Suprapubic skin (tissue), 4 donors: ENCODE measurements at places on chromosomes 6 and 20.

DNA sequence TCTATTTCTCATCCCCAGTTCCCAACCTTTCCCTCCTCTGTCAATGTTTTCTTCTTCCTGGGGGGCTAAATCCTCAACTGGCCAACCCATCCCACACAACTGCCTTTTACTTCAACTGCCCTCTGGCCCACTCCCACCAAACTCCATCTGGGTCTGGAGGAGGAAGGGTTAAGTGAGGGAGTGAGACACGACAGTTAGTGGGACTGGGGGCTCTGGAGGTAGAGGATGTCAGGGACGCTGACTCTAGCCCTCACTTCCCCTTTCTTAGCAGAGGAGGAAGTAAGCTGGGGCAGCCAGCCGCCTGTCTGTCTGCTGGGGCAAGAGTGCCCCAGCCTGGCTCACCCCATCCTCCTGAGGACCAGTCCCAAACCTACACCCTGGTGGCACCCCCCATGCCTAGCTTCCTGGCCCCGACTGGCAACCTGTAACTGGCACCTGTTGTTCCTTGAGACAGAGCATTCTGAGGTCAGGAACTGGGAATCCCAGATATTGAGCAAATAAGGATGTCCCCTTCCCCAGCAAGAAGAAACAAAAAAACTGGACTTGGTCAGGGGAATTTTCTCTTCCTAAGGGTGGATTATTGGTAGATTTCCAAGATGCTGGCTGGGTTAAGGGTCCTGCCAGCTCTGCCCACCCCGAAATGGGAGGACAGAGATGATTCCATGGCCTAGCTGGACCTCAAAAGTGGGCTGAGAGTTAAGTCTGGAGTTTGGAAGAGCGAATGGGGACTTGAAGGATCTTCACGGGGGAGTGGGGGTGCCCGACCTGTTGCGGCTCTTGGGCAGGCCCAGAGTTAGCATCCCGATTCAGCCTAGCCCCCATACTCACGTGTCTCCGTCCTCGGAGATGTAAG, 971 bp downstream of the NFKBIE start:
- peak overlapping the region; percentile 62 for H3K4me3 ChIP-seq
- no peaks in the 10 kb centered on the region for H3K27me3 ChIP-seq
- H3K27ac ChIP-seq = peak overlapping the region; percentile 72
- peaks cover 8% of the 10 kb centered on the region for H3K36me3 ChIP-seq
- no peak for DNase-seq

DNA sequence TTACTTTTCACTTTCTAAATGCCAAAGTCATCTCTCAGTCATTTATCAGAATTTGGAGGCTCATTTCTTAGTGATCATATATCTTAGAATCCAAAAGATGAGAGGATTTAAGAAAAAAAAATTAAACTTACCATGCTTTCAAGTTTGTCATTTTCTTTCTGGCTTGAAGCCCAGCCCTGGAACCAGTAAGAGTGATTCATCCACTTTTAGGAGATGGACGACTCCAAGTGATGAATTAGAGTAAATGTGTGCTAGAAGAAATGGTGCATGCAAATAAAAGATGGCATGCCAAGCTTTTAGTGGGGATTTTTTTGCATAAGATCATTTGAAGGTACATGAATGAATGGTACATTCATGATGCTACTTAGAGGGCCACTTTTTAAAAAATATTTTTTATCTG, 20.1 kb downstream of the PLCB1 start:
- no peak for DNase-seq
- H3K27me3 ChIP-seq = no peaks in the 10 kb centered on the region
- no peak overlapping the region for H3K4me3 ChIP-seq
- no peak overlapping the region for H3K27ac ChIP-seq

- no peak overlapping the region for H3K4me3 ChIP-seq
- H3K27me3 ChIP-seq = no peaks in the 10 kb centered on the region
These were observed 729.5 kb downstream of the KIF16B start for GRCh38 chr20:15843777-15844176.

- H3K4me1 ChIP-seq = peaks cover 52% of the 10 kb centered on the region
- H3K27ac ChIP-seq = peak within 1 kb of the TSS; percentile 97
- H3K36me3 ChIP-seq = peaks cover under 1% of the 10 kb centered on the region
- H3K4me3 ChIP-seq = peak within 1 kb of the TSS; percentile 97
- peak; percentile 93 for DNase-seq
These were observed at the start of gene SOD2 for GRCh38 chr6:159693128-159693893. TSS of gene SOD2 (minus strand) at chr6:159693241. CDS start at chr6:159693167, 74 bp downstream.

DNA sequence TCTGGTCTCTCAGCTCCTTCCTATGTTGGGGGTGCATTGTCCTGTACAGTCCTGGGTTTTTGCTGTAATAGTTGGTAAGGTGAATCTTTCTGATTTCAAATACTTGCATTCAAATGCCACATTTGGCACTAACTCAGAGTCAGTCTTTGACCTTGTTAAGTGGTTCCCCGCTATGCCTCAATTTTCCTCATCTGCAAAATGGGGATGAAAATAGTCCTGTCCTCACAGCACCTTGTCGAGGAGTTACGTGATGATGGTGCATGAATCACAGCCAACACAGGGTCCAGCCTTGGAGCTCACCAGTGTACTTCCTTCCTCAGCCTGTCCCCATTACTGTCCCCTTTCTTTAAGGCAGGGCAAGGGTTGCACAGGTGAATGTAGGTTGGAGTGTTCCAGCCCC, 1.1 kb downstream of the WFDC5 start:
- no peak for DNase-seq
- H3K27ac ChIP-seq = peak overlapping the region; percentile 61
- no peaks in the 10 kb centered on the region for H3K27me3 ChIP-seq

DNA sequence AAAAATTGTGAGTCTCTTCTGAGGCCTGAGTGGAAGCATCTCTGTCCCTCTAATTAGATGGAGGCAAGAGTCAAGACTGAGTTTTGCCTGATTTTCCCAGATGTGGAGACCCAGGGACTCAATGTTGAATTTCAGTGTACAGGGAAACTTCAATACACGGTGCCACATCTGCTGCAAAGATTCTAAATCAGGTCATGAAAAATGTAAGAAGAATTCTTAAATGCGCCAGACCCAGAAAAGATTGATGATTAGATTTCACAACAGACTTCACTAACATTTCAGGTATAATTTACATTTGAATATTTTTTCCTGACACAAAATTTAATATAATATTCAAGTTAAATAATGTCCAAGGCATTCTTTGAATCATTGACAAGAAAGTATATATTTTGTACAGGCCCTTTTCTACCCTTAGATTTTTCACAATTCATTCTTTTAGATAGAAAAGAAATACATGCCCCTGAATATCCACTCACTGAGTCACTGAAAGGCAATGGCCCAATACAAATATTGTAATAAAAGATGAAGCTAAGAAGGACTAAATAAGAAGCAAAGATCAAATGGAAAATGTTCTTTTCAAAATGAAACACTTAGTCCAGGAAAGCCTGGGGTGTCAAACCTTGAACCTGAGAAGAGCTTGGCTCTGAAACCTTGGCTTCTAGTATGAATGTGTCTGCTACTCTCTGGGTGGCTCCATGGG, 18.2 kb upstream of the HDGFL1 start:
- H3K36me3 ChIP-seq = no peaks in the 10 kb centered on the region
- no peak for DNase-seq
- no peak overlapping the region for H3K27ac ChIP-seq
- H3K4me3 ChIP-seq = no peak overlapping the region
- H3K4me1 ChIP-seq = no peaks in the 10 kb centered on the region

DNA sequence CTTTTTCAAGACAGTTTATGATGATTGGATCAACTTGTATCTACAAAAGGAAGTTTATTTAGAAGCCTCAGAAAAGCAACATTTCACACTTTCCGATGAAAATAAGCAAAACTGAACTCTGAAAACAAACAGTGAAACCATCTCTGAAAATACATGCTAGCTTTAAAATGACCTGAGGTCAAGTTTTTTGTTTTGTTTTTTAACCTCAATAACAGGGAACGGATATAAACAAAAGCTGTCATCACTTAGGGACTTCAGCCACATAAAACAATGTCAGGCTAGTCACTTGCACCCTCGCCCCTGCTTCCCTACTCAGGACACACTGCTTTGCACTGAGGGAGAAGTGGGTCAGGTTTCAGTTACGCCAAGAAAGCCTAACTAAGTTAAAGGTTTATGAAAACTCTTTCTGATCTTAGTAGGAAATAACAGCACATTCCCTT, 11.6 kb downstream of the BACH2 start:
- peak overlapping the region; percentile 59 for H3K27ac ChIP-seq
- DNase-seq = no peak
- peaks cover 21% of the 10 kb centered on the region for H3K4me1 ChIP-seq
- H3K4me3 ChIP-seq = peak overlapping the region; percentile 29
- no peaks in the 10 kb centered on the region for H3K36me3 ChIP-seq

GRCh38 chr6:134093007-134093573, 40.7 kb upstream of the SLC2A12 start:
- no peak for DNase-seq
- no peaks in the 10 kb centered on the region for H3K4me1 ChIP-seq
- H3K36me3 ChIP-seq = no peaks in the 10 kb centered on the region
- no peak overlapping the region for H3K4me3 ChIP-seq
- H3K27me3 ChIP-seq = no peaks in the 10 kb centered on the region

GRCh38 chr6:158911746-158912480, 88.1 kb downstream of the RSPH3 start:
- H3K4me3 ChIP-seq = no peak overlapping the region
- no peak overlapping the region for H3K27ac ChIP-seq
- peaks cover 21% of the 10 kb centered on the region for H3K4me1 ChIP-seq
- no peak for DNase-seq
- no peaks in the 10 kb centered on the region for H3K27me3 ChIP-seq

DNA sequence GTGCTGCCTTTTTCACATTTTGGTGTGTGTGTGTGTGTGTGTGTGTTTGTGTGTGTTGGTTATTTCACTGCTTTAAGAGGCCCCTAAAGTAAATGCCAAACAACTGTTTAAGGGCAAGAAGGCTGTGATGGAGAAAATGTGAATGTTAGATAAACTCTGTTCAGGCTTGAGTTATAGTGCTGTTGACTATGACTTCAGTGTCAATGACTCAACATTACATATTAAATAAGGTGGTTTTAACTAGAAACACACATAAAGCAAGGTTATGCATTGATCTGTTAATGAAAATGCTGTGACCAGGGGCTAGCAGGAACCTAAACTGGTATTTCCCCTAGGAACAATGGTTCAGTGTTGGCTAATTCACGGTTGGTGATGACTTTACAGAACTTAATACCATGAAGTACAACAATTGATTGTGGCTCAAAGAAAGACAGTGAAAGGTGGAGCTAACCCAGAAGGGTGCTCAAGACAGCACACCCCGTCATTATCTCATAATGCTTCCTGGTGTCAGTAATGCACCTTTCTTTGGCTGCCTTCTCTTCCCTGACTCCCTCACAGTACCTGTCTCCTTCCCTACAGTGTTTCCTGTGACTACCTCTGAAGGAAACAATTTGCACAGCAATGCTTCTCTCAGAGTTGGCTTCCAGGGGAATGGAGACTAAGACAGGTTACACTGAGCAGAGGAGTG, 116.1 kb downstream of the RIN2 start:
- H3K27ac ChIP-seq = no peak overlapping the region
- H3K4me3 ChIP-seq = no peak overlapping the region
- H3K4me1 ChIP-seq = peaks cover 14% of the 10 kb centered on the region
- DNase-seq = no peak
- H3K36me3 ChIP-seq = no peaks in the 10 kb centered on the region

GRCh38 chr6:151509048-151509447, 15.2 kb downstream of the CCDC170 start:
- H3K4me3 ChIP-seq = no peak overlapping the region
- no peak for DNase-seq
- H3K27me3 ChIP-seq = no peaks in the 10 kb centered on the region
- no peaks in the 10 kb centered on the region for H3K36me3 ChIP-seq
- no peak overlapping the region for H3K27ac ChIP-seq

DNA sequence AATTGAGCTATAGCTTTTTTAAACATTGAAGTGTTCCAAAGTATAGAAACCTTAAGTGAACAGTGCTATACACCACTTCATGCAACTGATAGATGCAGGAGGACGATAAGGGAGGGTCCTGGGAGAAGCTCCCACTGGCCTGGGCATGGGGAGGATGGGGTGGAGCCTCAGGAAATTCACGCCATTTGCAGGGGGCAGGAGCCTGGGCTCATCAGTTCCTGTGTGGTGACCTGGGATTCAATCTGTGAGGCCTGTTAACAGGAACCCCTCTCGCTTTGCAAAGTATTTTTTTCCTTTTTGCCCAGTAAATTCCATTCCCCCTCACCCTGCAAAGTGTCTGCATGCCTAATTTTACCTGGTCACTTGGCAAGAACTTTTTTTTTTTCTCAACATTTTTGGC, 11.0 kb upstream of the ASCC3 start:
- no peaks in the 10 kb centered on the region for H3K36me3 ChIP-seq
- no peaks in the 10 kb centered on the region for H3K4me1 ChIP-seq
- no peak overlapping the region for H3K27ac ChIP-seq
- no peaks in the 10 kb centered on the region for H3K27me3 ChIP-seq
- H3K4me3 ChIP-seq = no peak overlapping the region

GRCh38 chr6:17448165-17448564, 54.8 kb downstream of the CAP2 start:
- no peak overlapping the region for H3K4me3 ChIP-seq
- H3K27ac ChIP-seq = no peak overlapping the region
- DNase-seq = no peak
- no peaks in the 10 kb centered on the region for H3K36me3 ChIP-seq
- no peaks in the 10 kb centered on the region for H3K27me3 ChIP-seq

DNA sequence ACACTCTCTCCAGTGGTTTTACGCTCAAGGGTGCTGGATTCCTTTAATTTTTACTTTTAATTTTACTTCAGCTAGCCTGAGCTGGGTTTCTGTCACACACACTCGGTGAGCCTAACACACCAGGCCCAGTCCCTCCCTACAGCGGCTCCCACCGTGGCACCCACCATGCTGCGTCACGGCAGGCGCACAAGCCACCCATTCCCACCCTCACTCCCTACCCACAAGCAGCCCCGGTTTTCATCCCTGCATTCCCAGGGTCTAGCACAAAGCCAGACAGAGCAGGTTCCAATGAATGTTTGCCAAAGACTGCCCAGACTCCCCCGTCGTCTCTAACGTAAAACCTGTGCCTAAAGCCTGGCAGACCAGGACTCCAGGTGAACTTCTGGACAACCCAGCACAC, 50.3 kb downstream of the MYH7B start:
- H3K27ac ChIP-seq = no peak overlapping the region
- H3K27me3 ChIP-seq = no peaks in the 10 kb centered on the region
- DNase-seq = peak; percentile 51
- H3K4me1 ChIP-seq = peaks cover 12% of the 10 kb centered on the region

- no peak overlapping the region for H3K4me3 ChIP-seq
- H3K36me3 ChIP-seq = no peaks in the 10 kb centered on the region
- peaks cover 8% of the 10 kb centered on the region for H3K4me1 ChIP-seq
- H3K27ac ChIP-seq = no peak overlapping the region
- no peak for DNase-seq
These were observed 479.4 kb upstream of the JARID2 start for GRCh38 chr6:14766391-14766994.

DNA sequence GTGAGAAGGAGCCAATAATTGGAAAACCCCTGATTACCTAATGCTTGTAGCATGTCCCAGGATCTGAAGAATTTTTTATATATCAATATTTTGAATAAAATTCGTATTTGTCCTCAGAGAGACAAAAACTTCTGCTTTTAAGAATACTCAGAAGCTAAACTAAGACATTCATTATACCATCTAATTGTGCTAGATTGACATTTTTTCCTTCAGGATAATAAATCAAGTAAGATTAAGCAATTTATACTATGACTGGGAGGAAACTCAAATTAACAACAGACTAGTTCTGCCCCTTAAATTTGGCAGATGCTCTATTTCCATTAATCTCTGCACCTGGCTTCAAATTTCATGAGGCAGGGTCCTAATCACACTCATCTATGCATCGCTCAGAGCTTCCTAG, 291.4 kb downstream of the PLCB1 start:
- no peaks in the 10 kb centered on the region for H3K4me1 ChIP-seq
- DNase-seq = no peak
- H3K4me3 ChIP-seq = no peak overlapping the region
- H3K27me3 ChIP-seq = no peaks in the 10 kb centered on the region
- H3K36me3 ChIP-seq = no peaks in the 10 kb centered on the region
